Stimulated activated naive CD8-positive, alpha-beta T cell treated with anti-CD3 and anti-CD28 coated beads, Interleukin-15, Interleukin-2, amounts not matched to agents 100 U/mL and 50 U/mL, for 24 hours (primary cell): ENCODE measurements at places on chromosomes 1 and 21.

DNA sequence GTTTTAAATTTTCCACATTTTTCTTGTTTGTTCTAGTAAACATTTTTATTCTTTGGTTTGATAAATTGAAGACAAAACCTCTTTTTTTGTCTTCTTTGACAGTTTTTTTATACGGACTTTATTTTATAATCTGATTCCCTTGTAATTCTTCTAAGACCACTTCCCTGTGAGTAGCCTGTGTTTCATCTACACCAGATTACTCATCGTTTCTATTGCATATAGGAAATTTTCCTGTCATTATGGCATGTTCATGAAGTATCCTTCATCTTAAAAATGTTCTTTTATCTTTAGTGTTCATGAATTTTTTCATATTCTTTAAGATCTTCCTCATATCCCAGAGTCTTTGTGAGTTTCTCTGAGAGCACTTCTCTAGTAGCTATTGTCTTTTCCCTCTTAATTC is 109.8 kb downstream of the USP25 start:
- no peak for DNase-seq

DNA sequence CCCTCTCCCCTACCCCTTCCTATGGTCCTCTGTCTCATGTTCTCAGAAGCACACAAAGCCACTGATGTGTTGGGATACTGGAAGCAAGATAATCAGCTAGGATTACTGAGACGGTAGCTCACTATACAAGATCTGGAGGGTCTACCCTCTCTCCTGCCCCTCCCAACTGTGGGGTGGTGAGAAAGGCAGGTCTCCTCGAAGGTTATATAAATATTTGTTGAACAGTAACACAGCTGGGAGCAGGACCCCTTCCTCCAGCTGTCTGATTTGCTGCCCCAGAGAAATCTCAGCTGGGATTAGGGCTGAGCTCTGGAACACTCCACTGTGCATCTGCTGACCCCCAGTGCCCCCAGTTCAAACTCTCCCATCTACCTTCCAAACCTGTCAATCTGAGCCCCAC is 94.2 kb upstream of the IPO9 start:
- no peak for DNase-seq

DNA sequence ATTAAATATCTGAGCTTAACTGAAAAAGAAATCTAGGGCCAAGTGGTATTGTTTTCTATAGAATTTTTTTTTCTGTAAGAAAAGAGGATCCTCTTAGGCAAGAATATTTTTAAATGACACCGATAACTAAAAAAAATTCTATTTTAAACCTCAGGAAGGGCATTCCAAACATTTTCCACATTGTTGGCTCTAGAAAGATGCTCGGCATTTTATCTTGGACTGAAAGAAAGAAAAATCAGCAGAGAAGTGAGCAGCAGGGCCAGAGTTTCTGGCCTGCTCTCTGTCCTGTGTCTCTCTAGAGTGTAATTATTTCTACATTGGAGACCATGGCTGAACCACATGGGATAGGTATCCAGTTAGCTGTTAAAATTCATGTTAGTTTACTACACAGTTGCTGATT is 192.5 kb upstream of the GREM2 start:
- DNase-seq = no peak

DNA sequence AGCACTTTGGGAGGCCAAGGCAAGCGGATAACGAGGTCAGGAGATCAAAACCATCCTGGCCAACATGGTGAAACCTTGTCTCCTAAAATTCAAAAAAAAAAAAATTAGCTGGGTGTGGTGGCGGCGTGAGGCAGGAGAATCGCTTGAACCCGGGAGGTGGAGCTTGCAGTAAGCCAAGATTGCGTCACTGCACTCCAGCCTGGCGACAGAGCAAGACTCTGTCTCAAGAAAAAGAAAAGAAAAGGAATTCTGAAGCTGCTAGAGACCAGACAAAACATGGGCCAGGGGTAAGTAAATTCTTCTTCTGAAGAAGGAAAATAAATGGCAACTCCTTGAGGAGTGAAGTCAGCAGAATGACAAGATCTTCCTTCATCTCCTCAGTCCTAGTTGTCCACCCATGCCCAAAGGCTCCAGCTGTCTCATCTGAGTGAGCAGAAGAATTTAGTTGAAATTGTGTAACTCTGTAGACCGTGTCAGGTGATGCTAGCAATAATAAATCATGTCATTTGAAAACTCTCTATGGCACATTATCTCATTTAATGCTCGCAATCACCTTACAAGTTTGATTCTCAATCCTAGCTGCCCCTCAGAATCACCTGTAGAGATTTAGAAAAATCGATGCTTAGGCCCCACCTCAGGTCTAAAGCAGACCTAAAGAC is 14.3 kb downstream of the PDZK1 start:
- DNase-seq = no peak

DNA sequence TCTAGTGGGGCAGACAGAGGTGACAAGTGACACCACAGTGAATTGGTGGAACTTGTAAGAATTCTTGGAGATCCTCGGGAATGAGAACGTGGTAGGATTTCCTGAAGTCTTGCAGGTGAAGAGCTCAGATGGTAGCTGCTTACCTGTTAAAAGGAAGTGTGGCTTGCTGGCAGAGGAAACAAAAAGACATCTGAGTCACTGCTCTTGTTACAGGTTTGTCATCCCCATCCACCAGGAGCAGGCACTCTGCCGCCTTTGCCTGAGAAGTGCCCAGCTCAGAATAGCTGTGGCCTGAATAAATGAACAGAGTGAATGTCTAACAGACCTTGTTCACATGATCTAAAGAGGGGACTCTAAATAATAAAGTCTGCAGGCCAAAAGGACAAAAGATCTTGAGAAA is 12.3 kb upstream of the ZSCAN20 start:
- DNase-seq = no peak

GRCh38 chr1:67489643-67490042 is 59.4 kb upstream of the SERBP1 start:
- DNase-seq = peak; percentile 11

GRCh38 chr1:15886611-15887167 is 39.2 kb downstream of the SPEN start:
- no peak for DNase-seq

DNA sequence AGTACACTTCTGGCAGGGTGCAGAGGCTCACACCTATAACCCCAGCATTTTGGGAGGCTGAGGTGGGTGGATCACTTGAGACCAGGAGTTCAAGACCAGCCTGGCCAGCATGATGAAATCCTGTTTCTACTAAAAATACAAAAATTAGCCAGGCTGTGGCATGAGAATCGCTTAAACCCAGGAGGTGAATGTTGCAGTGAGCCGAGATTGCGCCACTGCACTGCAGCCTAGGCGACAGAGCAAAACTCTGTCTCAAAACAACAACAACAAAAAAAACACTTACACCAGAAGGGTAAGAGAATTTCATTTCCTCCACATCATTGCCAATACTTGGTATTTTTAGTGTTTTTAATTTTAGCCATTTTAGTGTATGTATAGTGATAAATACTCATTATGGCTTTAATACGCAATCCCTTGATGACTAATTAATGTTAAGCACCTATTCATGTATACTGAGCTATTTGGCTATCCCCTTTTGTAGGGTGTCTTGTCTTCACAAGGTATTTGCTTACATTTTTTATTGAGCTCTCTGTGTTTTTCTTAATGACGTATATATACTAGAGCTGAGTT is 77.1 kb upstream of the TNR start:
- no peak for DNase-seq

DNA sequence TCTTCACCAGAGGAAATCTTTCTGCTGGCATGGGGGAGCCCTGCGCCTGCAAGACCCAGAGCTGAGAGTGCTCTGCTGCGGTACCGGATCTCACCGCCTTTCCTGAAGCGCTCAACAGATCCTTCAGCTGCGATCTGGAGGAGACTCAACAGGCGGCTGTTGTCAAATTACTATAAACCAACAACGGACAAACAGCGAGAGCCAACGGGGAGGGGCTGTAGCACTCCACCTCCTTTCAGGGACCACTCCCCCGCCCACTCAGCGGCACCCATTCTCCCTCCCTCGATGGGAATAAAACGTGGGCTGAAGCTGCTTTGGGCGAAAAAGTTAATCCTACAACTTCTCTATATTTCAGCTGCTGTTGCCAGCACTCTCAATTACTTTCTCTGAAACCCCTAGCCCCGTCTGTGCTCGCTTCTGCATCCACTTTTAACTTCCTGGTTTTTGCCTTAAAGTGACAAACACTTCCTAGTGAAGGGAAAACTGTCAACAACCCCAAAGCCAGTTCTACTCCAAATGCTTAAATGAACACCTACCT is at the start of gene FMO5:
Gene FMO5 (minus strand): TSS at position 147 of the 538 bp plus-strand sequence. CDS start 310 bp downstream, outside the sequence.
- peak; percentile 49 for DNase-seq

DNA sequence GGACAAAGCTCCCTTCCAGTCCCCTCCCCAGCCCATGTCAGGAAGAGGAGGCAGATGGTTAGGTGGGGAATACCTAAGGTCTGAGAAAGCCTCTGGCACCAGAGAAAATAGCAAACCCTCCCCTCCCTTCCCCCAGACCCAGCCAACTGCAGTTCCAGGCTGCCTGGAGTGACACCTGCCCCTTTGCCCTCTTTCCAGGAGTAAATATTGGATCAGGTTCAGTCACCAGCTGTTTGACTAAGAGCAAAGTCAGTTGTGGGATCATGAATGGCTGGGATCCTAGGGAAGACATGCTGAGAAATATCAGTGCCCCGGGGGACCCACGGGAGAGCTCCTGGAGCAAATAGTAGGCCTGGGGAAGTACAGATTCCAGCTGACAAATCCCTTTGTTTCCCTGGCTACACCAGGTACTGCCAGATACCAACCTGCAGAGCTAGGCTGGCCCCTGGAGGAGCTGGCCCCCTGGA is 12.2 kb upstream of the CDK18 start:
- DNase-seq = no peak

GRCh38 chr1:112628516-112628915 is 8.9 kb downstream of the CAPZA1 start:
- no peak for DNase-seq

DNA sequence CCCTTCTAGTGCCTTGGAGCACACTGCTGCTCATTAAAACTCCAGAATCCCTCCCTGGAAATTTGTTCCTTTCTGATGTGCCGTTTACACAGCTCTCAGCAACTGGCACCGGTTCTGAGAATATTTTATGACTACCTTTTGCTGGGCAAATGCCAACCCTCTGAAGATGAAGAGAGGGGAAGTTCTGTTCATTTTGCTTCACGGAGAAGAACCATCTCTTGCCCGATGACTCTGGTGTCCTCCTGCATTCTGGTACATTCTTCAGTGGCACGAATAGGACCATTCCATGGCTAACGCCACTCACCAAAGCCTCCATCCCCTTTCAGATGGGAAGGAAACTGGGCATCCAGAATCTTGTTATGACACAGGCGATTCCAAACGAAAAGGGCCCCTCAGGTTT is 96.2 kb upstream of the SIM2 start:
- no peak for DNase-seq

DNA sequence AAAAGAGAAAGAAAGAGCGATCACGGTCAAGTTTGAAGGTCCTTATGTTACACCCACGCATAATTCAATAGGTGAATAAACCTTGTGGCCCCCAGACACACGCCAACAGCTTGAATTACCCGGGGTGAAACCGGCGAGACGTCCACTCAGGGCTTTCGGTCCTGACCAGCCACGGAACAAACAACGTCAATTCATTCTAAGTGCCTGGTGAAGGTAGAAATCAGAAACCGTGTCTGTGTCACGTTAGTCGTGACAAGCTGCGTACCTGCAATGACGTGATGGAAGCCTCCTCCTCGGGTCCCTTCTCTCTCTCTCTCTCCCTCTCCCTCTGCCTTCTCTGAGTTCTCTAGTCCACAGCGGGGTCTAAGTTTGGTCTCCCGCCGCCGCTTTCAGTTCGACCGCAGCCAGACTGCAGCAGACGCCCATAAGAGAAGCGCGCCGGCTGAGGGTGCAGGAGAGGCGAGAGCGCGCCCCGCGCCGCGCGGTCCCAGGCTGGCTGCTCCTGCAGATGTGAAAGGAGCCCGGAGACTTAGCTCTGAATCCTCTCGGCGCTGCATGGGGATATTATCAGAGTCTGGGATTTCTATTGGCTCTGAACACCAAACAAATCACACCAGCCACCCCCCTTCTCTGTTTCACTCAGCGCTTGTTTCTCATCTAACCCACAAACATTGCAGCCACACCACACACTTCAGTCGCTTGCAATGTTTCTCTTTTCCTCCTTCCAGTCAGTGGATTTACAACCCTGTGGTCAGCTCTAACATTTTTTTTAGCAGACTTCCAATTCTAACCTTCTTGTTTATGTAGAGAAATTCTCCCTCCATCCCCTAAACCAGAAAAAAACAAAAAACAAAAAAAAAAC is at the start of gene GREM2:
Gene GREM2 (minus strand): TSS at position 537 of the 862 bp plus-strand sequence. CDS start 118,680 bp downstream, outside the sequence.
- DNase-seq = peak; percentile 20

DNA sequence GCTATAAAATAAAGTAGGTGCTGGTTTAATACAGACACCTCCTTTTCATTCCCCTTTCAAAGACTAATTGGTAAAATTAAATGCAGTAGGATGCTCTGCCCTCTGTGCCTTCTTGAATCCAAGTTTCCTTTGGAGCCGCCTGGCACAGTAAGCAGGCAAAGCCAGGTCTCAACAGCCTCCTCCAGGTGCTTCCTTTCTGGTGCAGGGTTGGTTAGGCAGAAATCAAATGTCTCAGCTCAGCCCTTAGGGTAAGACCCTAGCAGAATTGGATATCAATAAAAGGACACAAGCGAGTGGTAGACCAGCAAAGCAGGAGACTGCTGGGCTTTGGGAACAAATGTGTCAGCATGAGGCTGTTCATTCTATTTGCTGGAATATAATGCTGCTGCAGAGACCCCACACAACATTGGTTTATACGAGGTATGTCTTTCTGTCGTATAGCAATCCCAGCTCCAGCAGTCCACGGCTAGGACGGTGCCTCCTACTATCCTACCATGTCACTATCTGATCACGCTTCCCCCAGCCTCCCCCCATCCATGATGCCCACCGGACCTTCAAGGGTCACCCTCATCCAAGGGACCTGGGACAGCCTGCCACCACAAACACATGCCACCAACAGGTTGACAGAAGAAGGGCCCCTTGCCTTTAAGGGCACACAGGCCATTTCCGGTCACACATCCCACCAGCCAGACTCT is 58.4 kb downstream of the CAPN2 start:
- DNase-seq = no peak

GRCh38 chr1:21811875-21812305 is at the start of gene LDLRAD2:
Gene LDLRAD2, plus strand, starts transcription at chr1:21812265. Its CDS starts 187 bp downstream, at chr1:21812452.
- DNase-seq = no peak

DNA sequence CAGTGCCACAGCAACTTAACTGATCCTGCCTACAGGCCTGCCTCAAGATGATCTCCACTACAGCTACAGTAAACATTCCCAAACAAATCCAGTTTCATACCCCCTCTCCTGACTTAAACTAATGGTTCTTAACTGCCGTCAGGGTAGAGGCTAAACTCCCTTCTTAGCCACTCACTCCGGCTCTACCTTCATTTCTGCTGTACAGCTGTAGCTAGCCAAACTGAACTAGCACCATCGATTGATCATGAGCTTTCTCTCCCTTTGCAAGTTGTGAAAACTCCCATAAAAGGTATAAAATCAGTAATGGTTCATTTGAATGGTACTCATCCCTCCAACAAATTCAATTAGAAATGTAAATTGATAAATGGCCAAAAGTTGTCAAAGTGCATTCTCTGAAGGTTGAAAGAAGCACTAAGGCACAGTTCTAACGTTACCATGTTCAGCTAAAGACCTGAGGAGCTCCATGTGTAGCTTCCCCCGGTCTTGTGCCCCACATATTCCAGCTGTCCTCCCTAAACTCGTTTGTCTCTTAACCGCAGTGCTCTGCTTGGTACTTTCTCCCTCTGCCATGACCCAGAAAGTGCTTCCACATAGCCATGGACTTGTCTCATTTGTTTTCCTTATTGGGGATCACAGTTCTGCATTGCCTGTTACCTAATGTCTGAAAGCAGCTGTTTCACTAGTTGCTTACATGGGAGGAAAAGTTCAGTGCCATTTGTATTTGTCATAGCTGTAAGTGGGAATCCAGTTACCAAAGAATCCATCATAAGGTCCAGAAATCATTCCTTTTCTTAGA is 49.8 kb downstream of the DHX9 start:
- DNase-seq = no peak
